ENCODE measurements at places on chromosomes 4 and X.

- no peak for DNase-seq
These were observed 640 bp downstream of the PHF8 start for GRCh38 chrX:54043541-54044125.

GRCh38 chr4:120314969-120315368 is 248.3 kb upstream of the MAD2L1 start:
- DNase-seq: no peak

DNA sequence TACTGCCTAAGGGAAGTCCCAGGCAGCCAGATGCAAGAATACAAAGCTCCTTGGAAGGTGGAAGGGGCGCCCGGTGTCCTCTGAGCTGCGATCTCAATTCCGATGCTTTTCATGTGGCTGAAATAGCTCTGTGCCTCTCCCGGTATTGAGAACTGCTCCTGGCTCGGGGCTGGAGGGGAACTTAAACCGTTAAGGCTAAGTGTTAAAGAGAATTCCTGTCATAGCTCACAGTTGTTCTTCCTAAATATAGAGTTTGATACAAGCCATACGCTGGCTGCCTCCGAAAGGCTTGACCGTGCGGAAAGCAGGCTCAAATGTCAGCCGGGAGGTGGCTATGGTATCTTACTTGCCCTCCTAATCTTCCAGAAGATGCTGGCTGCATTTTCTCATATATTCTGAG is at the start of gene SMPX:
Gene SMPX, minus strand, starts transcription at position 157 of the 400 bp plus-strand sequence. CDS start 3,826 bp downstream, outside the sequence.
- no peak for DNase-seq

DNA sequence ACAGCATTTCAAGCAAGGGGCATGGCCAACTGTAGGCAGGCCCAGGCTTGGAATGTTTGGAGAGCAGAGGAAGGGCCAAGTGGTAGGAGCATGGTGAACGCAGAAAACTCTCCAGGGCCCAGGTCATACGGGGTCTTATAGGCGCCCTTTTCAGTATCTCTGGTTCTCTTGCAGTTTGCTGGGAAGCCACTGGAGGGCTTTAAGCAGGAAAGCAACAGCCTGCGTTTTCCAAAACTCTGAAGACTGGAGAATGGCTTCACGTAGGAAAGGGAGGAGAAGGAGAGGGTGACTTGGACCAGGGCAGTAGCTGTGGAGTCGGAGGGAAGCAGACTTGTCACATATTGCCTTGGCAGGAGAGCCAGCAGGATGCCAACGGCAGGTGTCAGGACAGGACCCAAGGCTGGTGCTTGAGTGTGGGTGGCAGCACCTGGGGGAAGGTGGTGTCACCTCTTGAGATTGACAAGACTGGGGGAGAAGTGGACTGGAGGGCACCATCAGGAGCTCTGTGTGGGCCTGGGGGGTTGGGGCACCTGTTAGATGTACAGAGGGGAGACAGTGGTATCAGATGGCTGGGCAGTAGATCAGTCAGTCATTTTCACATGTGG is 21.9 kb downstream of the TKTL1 start:
- no peak for DNase-seq

- no peak for DNase-seq
These were observed 5.5 kb upstream of the S100P start for GRCh38 chr4:6687947-6688878.

DNA sequence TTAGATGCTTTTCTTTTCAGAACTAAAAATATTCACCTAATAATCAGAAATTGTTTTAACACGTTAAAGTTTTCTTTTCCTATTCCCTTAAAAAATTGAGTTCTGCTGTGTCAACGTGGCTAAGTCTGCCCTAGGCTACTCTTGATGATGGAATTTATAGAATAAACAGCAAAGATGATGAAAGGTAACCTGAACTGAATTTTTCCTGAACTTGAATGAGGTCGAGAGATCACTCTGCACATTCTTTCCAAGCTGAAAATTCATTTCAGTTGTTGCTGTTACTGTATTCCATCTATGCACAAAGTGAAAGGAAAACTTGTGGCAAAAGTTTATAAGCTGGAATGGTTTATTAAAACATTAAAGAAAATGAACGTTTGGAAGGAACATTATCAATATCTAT is 245.9 kb upstream of the GIMD1 start:
- no peak for DNase-seq

DNA sequence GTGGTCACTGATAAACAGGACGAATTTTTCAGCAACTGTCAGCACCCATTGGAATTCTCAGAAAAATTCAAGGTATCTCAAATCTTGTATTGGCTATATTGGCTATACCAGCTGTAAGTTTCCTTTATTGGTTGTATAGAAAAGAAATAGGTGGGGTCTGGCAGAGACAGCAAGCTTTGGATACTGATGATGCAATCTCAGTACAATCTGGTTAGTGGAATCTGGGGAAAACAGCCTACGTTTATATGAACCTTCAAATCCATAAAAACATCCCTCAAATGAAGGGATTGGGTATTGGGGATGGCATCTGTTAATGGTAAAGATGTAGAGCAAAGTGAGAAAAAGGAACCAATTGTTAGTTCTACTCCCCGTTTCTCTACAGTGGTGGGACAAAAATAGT is 76.4 kb upstream of the MBNL3 start:
- DNase-seq: no peak

DNA sequence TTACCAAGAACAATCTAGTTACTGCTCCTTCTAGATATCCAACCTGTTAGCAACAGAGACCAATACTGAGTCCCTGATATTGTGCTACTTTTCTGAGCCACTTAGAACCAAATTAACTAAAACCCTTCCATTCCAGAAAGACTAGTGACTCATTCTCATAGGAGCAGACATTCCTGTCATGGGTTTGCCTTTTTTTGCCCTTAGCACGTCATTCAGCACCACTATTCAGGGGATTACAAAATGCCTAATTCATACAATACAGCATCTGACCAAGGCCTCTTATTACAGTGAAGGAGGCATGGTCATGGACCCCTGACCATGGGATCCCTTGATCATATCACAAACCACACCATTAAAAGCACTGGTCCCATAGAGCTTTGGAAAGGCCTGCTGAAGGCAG is 123.8 kb upstream of the CXCL13 start:
- DNase-seq: no peak

GRCh38 chr4:140937866-140938265 is 181.7 kb upstream of the TBC1D9 start:
- no peak for DNase-seq

DNA sequence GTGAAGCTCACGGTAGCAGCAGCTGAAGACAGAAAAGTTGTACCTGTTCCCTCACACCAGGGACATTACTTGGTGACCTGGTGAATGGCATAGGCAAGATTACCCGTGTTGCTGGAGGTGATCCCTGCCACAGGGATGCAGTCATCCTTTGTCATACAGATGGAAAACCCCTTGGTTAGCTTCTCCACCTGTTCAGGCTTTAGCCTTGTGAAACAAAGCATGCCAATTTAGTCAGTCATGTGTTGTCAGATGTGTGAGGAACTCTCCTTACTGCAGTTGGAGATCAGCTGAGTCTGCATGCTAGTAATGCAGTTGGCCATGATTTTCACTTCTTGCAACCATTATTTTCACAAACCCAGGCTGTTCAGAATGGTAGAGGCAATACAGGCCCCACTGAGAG is 41.0 kb downstream of the AMELX start:
- DNase-seq: no peak

DNA sequence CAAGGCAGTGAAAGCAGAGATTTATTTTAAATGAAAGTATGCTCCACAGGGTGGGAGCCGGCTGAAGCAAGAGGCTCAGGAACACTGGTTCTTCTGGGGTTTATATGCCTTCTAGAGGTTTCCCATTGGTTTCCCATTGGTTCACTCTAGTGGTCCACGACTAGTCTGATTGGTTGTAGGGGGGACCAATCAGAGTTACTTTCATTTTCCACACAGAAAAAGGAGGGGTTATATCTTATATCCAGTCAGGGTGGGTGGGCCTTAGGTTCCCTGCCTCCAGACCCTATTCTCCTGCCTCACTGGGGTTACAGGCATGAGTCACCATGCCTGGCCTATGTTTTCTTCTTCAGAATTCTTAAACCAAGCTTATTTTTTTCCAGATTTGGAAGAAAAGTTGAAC is 101.6 kb downstream of the KLHL8 start:
- DNase-seq: no peak

- peak; percentile 39 for DNase-seq
These were observed 60.7 kb downstream of the BLTP1 start for GRCh38 chr4:122212880-122213279.

DNA sequence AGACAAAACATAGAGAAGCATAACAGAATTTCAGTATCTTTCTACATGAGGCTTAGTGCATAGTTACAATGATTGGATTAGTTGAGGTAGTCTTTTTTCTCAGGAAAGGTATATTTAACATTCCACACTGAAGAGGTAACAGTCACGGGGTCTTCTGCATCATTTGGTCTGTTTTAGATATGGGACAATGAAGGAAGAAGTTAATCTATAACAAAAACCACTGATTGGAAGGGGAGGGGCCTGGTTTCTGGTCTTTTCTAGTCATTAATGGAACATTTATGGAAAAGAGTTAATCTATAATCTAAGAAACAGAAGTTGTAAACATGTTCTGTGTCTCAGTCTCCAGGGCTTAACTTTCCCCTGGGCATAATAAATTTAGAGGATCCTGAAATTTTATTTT is 37.3 kb upstream of the HPSE start:
- DNase-seq: no peak

GRCh38 chrX:19684311-19684710 is 169.0 kb upstream of the MAP3K15 start:
- DNase-seq: no peak

DNA sequence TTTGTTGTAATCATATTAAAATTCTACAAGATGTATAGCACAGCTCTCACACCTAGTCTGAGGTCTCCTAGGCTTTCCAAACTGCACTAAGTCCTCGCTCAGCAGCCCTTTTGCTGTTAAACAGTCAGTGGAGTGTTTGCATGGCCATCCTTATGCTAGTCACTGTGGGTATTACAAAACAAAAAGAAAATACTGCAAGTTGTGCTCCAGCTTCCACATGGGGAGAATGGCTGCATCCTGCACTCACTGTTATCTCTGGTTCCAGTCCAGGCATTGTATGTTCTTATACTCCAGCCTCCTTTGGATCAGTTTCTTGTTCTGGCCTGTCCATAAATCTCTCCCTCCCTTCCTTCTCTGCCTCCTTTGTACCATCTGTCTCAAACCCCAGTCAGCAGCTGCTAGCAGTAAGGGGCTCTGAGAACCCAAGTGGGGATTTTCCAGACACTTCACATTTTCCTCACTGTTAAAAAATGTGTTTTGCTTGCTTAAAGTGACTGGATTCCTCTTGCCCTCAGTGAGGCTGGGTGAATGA is 38.5 kb upstream of the BMP15 start:
- DNase-seq: no peak

DNA sequence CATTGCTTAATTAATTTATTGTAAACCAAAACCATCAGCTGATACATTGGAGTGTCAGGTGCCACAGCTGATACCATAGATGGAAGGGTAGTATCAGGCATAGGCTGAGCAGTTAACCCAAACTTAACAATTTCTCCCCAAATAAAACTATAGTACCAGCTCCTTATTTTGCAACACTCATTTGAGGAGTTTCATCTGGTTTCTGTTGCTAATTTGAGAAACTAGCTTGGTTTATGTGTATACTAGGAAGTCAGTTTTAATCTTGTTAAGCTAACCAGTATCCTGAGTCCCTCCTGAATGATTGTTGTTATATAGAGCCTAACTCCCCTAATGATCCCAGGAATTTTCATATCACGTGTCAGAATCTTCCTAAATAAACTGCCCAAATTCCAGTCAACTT is 12.7 kb downstream of the DCAF16 start:
- no peak for DNase-seq

GRCh38 chrX:68831405-68832100 is 2.7 kb downstream of the EFNB1 start:
- no peak for DNase-seq

- DNase-seq: no peak
These were observed 17.7 kb upstream of the XKRX start for GRCh38 chrX:100946299-100946927.

DNA sequence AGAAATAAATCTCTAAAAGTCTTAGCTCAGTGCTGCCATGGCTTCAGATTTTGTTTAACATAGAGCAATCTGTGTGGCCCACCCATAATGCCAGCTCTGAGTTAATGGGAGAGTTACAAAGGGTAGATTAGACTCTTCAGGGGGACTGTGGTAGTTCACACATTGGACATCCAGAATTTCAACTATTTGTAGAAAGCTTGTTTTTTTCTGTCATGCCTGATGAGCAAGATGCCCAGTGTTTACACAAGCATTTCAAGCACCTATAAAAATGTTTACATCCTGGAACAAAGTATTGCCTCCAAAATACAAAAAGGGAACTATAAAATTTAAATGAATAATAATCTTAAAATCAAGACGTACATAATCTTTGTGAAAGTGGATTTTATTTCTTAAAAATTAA is 43.0 kb upstream of the FAM9A start:
- DNase-seq: no peak

DNA sequence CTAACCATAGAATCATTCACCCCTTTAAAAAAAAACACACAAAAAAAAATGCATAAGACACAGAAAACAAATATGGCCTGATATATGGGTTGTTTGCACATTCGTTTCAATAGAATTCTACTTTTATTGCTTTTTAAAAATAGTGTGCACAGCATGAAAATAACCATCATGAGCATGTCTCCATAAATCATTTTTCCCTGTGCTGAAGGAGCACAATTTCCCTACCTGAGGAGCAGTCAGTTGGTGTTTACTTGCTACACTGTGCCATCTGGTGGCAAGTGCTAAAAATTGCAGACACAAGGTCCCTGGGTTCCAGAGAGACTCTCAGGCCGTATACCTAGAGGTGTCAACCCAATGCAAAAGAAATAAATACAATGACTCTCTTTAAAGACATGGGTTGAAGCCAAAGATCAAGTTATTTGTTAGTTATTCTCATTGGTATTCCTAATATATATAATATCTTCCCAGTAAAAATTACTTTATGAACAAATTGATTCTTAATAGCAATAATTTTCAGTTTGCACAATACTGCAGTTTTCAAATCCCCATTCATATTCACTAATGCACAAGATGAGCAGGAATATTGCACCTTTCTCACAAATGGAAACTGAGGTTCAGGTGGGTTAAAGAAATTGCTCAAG is 551.4 kb downstream of the IQCM start:
- no peak for DNase-seq

DNA sequence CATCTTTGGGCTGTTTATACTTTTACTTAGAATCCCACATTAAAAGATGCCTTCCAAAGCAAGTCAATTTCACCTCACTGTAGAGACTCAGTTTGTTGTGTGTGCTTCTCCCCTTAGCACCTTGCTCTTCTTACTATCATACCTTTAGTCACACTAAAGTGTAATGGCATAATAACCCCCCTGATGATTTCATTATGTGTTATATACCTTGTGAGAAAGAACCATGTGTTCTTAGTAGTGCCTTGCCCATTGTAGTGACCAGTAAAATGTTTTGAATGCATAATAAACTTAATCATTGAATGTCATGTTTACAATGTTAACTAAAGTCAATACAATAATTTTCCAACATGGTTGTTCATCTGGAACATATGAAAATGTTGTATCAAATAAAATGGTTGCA is 1621.9 kb downstream of the PCDH7 start:
- DNase-seq: no peak

- no peak for DNase-seq
These were observed 947.8 kb downstream of the C4orf33 start for GRCh38 chr4:130043732-130044160.
